AG20443 (cell line): ENCODE measurements at places on chromosomes 11 and 22.

- no peak for DNase-seq
Observed at GRCh38 chr11:118007040-118007439, 20.8 kb downstream of the IL10RA start.

GRCh38 chr22:39718921-39719475, 148.4 kb downstream of the CACNA1I start:
- no peak for DNase-seq

GRCh38 chr11:128653801-128654231, 40.1 kb upstream of the FLI1 start:
- peak; percentile 56 for DNase-seq

DNA sequence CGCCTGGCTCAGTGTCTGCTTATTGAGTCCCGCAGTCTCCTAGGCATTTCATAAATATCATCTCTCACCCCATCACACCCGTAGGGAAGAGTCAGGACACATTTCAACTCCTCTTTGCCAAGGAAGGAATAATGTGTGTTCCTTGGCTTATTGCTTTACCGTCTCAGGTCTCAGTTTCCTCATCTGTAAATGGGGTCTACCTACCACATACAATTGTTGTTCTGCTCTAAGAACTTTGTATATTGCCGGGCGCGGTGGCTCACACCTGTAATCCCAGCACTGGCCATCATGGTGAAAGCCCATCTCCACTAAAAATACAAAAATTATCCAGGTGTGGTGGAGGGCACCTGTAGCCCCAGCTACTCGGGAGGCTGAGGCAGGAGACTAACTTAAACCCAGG, 3.1 kb upstream of the THRSP start:
- no peak for DNase-seq

- DNase-seq: no peak
Observed at GRCh38 chr22:32448980-32449379, 15.3 kb downstream of the BPIFC start.

DNA sequence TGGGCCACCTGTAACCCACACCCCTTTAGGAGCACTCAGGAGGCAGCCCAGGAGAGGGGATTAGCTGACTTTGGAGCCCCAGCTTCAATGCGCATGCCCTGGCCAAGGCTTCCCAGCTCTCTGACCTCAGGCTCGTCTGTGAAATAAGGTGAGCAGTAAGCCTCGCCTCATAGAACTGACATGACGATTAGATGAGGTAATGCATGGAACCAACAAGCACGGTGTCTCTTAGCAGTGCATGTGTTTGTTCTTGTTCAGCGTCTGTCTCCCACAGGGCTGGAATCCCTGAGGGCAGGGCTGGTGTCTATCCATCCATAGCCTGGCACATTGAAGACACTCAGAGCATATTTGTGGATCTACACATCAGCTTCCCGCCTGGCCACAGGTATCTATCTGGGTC, 415.4 kb downstream of the MN1 start:
- DNase-seq: no peak

DNA sequence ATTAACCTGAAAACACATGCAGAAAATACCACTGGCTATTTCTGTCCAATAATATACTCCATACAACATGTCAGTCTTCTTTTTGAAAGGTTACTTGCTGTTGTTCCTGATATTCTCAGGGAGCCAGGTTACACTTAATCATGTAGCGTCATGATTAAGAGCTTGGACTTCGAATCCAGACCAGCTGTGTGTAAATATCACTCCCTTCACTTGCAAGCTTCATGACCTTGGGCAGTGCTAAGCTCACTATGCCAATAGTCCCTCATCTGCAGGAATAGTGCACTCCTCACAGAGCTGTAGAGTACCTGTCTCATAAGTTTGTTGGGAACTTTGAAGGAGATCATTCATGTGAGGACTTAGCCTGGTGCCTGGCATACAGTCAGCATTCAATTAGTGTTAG, 1.9 kb downstream of the HTR3B start:
- no peak for DNase-seq

- peak; percentile 45 for DNase-seq
Observed at GRCh38 chr22:42863349-42863961, 6.4 kb upstream of the ARFGAP3 start.

- DNase-seq: no peak
Observed at GRCh38 chr11:46413760-46414465, 22.3 kb upstream of the CHRM4 start.

DNA sequence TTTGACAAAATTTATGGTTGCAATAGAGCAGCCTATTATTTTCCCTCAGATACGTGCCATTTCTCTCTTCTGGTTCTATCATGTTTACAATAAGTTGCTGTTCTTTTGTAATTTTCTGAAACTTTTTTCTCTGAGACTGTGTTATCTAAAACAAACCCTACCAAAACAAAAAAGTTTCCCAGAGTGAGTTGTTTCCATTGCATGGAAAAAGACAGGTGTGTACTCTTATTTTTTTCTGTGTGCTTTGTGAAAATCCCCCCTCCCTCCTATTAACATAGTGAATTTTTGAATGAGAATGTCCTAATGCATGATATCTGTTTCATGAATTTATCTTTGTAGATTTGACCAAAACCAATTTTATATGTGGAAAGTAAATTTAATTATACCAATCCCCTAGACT, 137.6 kb downstream of the DDX10 start:
- no peak for DNase-seq

- no peak for DNase-seq
Observed at GRCh38 chr11:78763664-78764063, 189.0 kb upstream of the NARS2 start.

- DNase-seq: peak; percentile 88
Observed at GRCh38 chr22:27252282-27253049, 549.1 kb downstream of the MN1 start.
